ENCODE measurements at places on chromosomes 6 and 20.

GRCh38 chr6:91098006-91098405 is 511.1 kb upstream of the MAP3K7 start:
- no peak for DNase-seq

DNA sequence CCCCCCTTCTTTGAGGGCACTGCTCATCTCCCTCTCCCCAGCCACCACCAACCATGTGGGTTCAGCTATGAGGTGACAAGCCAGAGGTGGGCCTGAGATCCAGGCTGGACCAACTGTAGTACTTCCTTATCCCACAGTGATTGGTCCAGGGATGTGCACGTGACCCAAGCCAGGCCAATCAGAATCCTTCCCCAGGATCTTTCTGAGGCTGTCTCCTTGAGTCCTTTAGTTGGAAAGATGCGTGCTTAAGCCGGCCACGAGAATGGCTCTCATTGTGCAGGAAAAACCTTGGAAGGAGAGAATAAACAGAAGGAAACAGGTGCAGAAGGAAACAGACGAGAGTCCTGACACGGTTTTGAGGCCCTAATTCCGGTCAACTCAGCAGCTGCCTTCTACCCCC is 39.2 kb downstream of the ZC3H12D start:
- DNase-seq, result no peak

GRCh38 chr20:4519534-4519933 is 202.2 kb upstream of the PRND start:
- peak; percentile 34 for DNase-seq

- DNase-seq, result no peak
Measured at GRCh38 chr20:31948008-31948407, 3.8 kb downstream of the PDRG1 start.

GRCh38 chr20:14210146-14210545 is 127.3 kb downstream of the FLRT3 start:
- no peak for DNase-seq

DNA sequence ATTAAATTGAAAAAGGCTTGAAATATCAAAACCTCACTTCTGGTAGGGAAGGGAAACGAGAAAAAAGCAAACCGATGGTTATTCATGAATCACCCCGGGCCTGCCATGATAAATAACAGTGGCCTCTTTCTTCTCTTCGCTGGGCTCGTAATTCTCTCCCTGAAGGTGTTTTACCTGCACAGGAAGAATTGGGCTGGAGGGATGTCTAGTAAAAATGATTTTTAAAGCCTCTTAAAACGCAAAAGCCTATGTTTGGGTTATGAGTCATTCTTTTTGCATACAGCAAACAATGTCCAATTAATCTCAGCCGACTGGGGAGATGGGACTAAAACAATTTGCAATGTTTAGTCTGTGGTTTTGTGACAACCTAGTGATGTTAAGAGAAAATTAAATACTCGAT is 16.8 kb downstream of the LINC00237 start:
- no peak for DNase-seq

GRCh38 chr6:148250975-148251685 is 91.5 kb upstream of the SASH1 start:
- DNase-seq, result peak; percentile 10

DNA sequence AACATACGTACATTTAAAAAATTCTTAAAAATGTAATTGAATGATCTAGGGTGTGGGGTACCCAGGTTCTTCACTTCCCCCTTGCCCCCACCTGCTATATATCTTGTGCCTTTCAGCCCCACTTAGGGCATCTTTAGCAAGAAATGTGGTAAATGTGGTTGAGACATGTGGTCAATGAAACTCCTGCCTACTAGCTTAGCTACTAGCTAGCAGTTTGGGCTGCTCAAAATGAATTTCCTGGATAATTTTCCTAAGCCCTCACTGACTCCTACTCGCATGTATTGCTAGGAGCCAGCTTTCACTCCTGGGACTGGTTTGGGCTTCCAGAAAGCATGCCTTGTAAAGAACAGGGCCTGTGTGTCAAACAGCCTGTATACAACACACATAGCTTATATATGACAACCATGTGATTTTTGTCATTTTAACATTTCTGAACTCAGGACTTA is 257.3 kb downstream of the ATXN1 start:
- DNase-seq, result no peak

- DNase-seq, result no peak
Measured at GRCh38 chr20:5215672-5216304, 89.0 kb downstream of the CDS2 start.

- DNase-seq, result no peak
Measured at GRCh38 chr6:145547594-145548335, 187.6 kb downstream of the EPM2A start.

DNA sequence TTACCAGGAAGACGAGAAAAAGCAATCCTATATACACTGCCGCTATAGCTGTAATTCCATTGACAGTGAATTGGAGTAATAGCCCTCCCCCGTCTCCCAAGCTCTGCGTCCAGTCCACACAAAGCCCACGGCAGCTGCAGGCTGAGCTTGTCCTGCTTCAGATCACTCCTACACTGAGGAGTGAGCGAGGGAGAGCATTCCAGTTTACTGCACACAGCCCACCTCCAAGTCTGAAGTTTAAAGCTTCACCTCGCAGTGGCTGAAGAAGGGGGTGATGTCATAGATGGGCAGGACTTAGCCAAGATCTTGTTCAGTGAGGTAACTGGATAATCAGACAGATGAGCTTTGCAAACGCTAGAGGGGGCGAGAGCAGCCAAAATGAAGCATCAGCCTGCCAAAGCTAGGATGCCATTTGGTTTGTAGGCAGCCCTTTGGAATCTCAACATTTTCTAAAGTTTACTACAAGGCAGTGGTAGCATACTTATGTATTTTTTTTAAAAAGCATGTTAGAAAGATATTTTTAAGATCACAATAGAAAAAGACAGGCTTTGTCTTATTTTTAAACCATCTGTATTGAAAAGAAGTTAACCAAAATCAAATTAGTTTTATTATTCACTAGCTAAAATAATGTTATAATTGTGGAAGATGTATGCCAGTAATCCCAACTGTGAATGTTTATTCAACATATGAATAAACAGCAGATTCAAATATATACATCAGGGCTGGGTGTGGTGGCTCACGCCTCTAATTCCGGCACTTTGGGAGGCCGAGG is at the start of gene FLRT3:
FLRT3 (minus strand) TSS at position 213 of the 772 bp plus-strand sequence. CDS start 10,106 bp downstream, outside the sequence.
- peak; percentile 61 for DNase-seq

- no peak for DNase-seq
Measured at GRCh38 chr20:19330731-19331130, 118.3 kb downstream of the SLC24A3 start.

- no peak for DNase-seq
Measured at GRCh38 chr6:51778666-51779065, 308.7 kb downstream of the PKHD1 start.

DNA sequence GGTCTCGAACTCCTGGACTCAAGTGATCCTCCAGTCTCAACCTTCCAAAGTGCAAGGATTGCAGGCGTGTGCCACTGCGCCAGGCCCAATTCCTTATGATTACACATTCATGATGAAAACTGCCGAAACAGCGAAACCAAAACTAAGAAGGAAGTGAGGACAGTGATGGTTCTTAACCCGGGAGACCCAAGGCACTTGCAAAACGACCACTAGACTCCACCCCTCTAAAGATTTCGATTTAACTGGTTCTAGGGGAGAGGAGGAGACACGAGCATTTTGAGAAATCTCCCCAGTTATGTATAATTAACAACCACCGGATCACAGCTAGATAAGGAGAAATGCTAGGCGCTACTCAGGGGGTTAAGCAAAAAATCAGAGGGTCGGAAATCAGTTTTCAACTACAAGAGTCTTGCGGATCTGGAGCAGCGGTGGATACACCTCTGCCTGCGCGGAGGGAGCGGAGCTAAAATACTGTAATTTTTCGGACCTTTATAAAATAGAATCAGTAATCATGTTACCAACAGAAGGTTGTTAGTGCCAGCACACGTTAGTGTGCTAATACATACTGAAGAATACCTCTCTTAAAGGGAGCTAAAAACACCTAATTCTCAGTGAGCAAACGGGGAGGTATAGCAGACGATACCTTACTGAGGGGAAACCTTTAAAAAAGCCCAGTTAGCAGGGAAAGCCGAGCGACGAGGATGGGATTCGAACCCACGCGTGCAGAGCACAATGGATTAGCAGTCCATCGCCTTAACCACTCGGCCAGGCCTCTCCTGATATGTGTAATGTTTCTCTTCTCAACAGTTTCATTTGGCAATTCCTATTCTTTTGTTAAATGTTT is 60.0 kb upstream of the BTN3A2 start:
- DNase-seq, result peak; percentile 34

GRCh38 chr6:96212066-96212465 is 196.3 kb downstream of the FUT9 start:
- DNase-seq, result no peak

DNA sequence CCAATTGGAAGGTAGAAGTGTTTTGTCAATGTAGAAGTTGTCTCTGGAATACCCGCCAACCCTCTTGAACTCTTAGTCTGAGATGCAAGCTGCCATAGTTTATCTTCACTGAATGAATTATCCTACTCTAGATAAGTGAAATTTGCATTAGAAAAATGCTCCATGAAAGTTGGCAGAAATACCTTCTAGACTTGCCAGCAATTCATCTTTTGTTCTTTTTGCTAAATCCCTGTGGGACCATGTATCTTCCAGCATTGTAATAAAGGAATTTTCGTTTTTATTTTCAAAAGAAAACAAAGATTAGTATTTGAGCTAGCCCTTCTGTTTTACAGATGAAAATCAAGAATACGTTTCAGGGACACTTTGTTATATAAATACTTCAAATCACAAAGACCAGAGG is 244.2 kb downstream of the CBLN4 start:
- DNase-seq, result no peak

- peak; percentile 37 for DNase-seq
Measured at GRCh38 chr6:83536034-83536646, 23.8 kb downstream of the PRSS35 start.

- DNase-seq, result no peak
Measured at GRCh38 chr20:4090756-4091489, 75.6 kb upstream of the RNF24 start.

- DNase-seq, result no peak
Measured at GRCh38 chr6:81754906-81755305, 2.4 kb upstream of the TENT5A start.

DNA sequence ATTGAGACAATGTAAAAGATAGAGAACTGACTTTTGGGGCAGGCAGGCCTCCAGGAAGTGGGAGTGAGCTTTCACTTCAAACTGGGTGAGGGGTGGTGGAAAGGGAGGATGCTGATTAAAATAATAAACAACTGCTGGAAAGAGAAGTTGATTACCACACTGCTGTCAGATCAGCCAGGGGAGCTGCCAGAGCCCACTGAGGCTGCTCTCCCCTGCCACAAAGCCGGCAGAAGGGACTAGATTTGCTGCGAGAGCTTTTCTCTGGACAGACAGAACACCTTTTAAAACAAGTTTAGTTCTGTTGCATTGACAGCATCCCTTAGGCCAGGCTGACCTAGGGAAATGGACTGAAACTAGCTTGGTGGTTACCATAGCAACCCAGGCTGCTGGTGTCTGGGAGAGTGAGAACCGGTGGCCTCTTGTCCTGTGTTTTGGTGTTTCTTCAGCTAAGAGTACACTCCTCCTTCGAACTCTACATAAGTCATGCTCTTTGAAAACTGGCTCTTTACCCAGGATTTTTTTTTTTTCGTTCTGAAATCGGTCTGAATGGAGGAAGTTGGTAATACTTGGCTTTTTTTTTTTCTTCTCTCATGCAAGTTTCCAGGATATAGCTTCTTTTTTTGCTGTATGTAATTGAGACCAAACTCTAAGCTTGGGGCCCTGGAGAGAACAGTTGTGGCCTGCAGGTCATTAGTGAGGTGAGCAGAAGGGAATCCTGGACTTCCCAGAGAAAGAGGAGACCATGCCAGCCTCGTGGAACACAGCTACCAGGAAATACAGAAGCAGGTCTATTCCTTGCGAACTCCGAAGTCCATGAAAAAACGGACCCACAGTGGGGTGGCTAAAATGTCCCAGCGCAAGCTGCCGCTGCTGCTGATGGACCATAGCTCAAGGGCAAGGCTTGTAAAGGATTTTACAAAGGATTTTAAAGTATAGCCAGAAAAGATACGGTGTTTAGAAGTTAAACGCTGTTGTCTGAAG is 374.4 kb downstream of the UTRN start:
- peak; percentile 22 for DNase-seq

- DNase-seq, result no peak
Measured at GRCh38 chr6:105611606-105612005, 208.7 kb upstream of the PREP start.

DNA sequence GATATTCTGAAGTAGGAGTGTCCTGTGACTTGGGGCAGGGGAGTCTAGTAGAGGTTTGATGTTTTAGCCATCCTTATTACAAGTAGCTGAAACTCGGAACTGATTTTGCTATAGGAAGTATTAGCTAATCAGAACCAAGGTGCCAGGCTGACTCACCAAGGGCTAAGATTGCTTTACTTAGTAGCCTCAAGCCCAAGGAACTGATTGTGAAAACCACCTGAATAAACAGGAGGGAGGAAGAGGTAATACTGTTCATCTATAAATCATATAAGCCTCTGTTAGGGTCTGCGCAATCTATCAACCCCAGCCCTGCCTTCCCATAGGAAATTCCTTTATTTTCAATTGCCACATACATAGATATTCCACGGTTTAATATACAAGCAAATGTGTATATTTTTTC is 54.4 kb downstream of the GNAS start:
- no peak for DNase-seq

DNA sequence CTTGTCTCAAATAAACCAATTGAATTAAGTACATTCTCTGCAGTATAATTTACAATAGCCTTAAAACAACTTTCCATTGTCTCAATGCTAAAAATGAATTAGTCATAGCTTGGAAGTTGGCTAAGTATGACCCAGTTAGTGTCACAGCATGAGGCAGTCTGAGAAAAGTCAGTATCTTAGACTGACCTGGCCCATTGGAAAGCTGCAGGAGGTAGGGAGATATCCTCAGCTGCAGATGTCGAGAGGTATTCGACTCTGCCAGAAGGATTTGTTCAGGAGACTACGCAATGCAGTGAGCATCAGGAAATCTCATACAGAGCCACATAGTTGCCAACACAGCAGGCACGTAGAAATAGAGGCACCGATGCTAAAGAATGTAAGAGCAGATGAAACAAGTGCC is 350.9 kb upstream of the NRSN1 start:
- no peak for DNase-seq
